ENCODE measurements at places on chromosomes 1 and 21.

DNA sequence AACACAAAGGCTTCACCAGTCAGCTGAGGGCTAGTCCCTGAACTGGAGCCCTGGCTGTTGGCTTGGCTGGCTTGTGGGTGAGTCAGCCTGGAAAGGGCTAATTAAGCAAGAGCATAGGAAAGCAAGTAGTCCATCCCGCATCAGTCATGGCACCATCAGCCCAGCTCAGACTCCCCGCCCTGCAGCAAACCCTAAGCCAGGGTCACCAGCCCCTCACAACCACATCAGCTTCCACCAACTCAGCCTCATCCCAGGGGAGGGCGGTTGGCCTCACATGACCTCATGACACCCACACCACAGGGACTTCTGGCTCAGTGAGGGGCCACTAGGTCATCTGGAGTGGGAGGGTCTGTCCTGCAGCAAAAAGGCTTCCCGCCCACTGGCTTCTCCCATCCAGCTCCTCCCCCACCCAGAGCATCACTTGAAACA lies 7.0 kb upstream of the SPATC1L start:
- no peak for DNase-seq

GRCh38 chr1:157153746-157154145 lies 15.6 kb upstream of the ETV3 start:
- no peak for DNase-seq

GRCh38 chr1:37032660-37033354 lies 1.5 kb downstream of the GRIK3 start:
- DNase-seq: no peak

DNA sequence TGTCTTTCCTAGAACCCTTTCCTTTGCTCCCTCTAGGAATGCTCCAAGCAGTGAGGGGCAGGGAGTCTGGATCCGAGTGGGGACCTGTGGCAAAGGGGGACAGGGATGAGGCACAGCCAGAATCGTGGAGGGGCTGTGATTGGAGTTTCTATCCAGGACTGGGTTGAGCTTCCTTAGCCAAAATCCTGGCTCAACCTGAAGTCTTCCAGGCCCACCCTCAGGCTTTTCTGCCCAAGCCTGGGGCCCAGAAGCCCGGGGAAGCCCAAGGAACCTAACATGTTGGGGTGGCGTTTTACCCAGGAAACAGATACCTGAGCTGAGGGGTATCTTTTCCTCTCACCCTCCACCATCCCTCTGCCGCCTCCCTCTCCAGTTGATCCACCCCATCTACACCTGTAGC lies 5.4 kb downstream of the MYOG start:
- no peak for DNase-seq

DNA sequence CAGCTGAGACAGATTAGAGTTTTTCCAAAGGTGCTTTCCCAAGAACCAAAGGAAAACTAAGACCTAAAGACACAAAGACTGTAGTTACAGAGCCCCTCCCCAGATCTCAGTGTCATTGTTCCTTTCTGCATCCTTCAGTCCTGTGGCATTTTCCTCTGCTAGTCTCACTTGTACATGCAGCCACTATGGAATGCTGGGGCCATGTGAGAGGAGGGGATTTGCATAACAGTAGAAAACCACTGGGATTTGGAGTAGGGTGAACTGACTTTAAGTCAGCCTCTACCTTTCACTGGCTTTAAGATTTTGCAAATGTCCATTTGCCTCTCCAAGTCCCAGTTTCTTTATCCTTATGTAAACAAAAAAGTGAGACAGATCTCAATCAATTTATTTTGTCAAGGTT lies 119.4 kb upstream of the F3 start:
- no peak for DNase-seq

- DNase-seq: no peak
Measured at GRCh38 chr21:29175408-29176134, 45.1 kb downstream of the MAP3K7CL start.

- no peak for DNase-seq
Measured at GRCh38 chr1:107835151-107835670, 129.8 kb downstream of the VAV3 start.

- no peak for DNase-seq
Measured at GRCh38 chr1:220283625-220284024, 11.4 kb upstream of the RAB3GAP2 start.

- DNase-seq: no peak
Measured at GRCh38 chr1:21662426-21663247, 6.5 kb downstream of the RAP1GAP start.

DNA sequence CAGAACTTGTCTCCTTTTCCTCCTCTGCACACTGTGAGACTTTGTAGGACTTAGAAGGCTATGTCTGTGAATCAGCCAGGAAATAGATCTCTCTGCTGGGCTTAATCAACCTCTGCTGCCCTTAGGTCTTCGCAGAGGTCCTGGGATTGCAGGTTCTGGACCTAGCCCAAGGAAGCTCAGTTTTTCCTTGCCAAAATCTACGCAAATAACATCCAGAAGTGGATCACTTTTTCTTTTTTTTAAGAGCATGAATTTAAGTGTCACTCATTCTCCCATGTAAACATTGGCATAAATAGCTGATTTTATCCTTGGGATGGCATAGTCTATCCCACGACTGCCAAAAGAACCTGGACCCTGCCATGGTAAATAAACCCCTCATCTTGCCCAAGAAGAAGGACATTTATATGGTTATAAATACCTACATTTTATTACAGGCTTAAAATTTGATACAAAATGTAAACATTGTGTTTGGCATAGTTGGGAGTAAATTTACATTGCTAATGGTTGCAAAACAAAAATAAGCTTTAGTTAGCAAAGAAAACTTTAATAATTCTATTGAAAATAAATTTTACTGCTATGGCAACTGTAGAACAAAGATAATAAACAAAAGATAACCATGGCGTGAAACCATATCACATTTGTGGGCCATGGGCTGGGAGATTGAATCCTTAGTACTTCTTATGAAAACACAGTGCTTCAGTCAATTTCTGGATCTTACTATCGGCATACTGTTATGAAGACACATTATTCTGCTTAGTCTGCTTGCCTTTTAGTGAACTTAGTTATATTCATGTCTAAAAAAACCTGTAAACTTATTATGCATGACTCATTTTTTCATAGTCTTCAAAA lies 24.5 kb upstream of the DISC1 start:
- DNase-seq: no peak

DNA sequence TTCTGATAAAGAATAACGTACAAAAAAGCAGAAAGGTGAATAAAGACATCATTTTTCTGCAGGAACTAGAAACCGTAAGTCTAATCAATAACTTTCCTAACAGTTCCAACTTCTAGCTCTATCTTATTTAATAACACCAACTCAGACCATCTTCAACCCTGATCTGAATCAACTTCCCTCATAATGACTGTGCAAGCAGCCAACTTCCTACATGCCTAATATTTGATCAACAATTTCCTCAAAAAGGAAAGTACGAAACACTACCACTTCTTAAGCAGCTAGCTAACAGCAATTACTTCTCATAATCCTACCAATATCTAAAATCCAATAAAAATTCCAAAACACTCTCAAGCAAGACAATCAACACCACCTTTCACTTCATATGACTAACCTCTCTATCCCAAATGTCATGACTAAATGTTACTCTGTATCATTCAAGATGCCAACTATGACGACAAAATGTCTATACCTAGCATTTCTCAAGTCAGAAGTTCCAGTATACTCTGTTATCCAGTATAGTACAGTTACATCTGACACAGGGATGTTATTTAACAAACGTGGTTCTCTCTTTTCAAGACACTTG lies 1.7 kb downstream of the COP1 start:
- no peak for DNase-seq

DNA sequence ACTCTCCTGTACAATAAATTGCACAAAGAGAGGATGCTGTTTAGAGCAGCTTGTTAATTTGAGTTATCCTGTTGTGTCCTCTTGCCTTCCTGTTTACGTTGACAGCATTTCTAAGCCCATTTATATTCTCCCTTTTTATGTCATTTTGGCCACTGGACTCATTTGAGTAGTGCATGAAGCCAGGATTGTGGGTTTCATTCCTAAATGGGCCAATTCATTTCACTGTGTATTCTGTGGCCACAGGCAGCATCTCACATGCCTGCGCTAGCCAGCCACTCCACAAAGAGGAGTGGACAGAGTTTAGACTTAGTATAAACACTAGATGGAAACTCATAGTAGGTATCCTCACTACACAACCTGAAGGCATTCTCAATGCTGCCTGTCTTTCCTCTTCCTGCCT lies 73.4 kb downstream of the DTL start:
- no peak for DNase-seq

DNA sequence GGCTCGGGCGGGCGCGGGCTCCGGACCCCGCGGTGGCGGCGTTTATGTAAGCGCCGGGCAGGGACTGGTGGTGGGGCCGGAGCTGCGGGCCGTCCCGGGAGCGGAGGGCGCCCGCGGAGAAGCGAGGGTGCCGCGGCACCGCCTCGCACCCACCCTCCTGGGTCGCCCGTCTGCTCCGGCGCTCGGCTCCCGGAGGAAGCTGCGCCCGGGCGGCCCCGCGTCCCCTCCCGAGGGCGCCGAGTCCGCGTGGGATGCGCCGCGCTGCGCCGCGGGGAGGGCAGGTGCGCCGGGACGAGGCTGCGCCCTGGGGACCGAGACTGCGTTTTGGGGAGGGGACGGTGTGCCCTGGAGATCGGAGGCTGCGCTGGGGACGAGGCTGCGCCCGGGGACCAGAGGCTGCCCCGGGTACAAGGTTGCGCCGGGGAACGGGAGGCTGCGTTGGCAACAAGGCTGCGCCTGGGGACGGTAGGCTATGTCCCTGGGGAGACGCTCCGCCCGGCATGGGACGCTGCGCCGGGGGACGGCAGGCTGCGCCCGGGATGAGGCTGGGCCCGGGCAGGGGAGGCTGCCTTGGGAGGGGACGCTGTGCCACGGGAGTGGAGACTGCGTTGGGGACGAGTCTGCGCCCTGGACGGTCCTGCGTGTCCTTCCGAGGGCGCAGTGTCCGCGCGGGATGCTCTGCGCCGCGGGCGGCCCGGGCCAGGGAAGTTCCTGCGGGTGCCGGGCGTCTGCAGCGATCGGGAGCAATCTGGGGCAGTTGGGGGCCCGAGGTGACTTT lies 627 bp downstream of the ADARB1 start:
- DNase-seq: peak; percentile 21

GRCh38 chr1:235264327-235264726 lies 63.7 kb downstream of the ARID4B start:
- no peak for DNase-seq

DNA sequence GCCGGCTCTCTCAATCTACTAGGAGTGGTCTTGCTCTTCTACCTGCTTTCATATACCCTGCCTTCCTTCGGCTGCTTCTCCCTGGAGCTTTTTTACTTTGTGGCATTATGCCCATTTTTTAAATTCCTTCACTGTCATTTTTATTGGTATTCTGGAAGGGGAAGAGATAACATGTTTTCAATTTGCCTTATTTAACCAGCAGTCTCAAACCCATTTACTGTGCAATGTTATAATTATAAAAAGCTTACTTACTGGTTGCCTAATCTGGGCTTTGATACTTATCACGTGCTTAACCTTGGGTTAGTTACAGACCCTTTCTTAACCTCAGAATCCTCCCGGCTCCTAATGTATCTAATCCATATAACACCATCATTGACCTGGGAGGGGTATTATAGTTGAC lies 128.1 kb downstream of the SIPA1L2 start:
- DNase-seq: no peak

DNA sequence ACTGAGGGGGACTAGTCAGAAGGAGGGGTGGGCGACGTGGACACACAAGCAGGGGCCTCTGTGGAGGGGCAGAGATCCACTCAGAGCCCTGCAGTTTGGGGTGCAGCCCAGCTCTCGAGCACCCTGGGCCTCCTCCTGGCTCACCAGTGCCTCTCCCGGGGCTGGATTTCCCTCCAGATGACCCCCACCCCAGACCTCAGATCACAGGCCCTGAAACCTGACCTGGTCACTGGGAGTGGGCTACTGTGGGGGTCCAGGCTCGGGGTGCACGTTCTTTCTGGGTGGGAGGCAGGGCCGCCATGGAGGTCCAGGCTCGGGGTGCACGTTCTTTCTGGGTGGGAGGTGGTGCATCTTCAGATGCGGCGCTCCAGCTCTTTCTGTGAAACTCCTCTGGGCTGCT lies 10.3 kb upstream of the LHX4 start:
- no peak for DNase-seq

- DNase-seq: no peak
Measured at GRCh38 chr1:86064899-86065298, 91.7 kb downstream of the COL24A1 start.

DNA sequence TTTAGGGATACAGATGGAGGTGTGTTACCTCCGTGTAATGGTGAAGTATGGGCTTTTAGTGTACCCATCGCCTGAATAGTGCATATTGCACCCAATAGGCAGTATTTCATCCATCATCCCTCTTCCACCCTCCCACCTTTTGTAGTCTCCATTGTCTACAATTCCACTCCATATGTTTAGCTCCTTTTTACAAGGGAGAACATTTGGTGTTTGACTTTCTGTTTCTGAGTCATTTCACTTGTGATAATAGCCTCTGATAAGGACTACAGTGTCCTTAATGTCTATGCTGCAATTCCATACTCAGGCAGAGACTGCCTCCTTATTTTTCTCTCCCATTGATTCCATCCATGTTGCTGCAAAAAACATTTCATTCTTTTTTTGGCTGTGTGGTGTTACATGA lies 48.7 kb downstream of the OVGP1 start:
- no peak for DNase-seq

DNA sequence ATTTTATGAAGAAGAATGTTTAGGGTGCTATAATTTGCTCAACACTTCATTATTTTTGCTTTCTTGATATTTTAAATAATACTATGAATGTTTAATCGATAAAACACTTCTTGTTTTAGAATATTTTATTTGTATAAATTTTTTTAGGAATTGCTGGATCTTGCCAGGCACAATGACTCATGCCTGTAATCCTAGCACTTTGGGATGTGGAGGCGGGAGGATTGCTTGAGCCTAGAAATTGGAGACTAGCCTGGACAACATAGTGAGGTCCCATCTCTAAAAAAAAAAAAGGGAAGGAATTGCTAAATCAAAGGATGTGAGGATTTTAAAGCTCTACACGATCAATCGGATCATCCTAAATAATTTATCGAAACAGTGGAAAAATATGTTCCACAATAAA lies 17.6 kb downstream of the RNF11 start:
- DNase-seq: no peak

GRCh38 chr1:198986036-198986435 lies 347.2 kb downstream of the PTPRC start:
- DNase-seq: no peak

DNA sequence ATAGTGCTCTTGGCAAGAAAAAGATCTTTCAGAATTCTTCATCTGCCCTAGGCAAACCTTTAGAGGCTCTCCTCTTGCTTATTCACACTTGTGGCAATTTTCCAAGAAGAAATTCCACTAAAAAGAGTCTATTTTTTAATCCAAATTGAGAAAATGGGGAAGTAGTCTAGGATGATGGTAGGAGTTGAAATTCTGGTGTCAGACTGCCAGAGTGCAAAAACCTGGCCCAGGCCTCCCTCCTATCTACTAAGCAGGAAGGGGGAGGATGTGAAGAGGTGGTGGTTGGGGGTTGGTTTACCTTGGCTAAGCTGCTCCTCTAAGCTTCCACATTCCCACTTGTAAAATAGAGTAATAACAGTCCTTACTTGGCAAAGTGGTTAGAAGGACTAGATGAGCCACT lies 120.6 kb upstream of the KCNJ15 start:
- DNase-seq: no peak
